Neural crest cell (in vitro differentiated cells): ENCODE measurements at places on chromosomes 1 and 21.

GRCh38 chr1:29279951-29280391 lies 43.6 kb downstream of the PTPRU start:
- DNase-seq: no peak

DNA sequence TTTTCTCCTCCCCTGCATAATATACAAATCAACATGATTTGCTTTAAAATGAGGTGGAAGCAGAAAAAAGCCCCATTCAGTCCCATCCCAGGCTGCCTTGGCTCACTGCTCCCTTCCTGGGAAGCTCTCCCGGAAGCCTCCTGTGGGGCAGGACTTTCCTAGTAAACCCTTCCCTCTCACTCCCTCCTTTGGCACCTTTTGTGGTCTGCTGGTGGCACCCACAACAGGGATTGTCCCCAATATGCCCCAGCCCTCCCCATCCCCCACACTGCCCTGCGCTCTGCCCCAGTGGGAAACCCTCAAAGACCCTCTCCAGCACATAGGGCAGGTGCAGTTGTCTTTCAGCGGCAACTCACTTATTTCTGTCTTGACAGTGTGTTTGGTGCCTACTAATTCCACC lies 1.8 kb upstream of the TMPRSS2 start:
- DNase-seq: no peak

- no peak for DNase-seq
Observed at GRCh38 chr1:16043521-16043920, at the start of gene CLCNKB. TSS of gene CLCNKB (plus strand) at chr1:16043782. CDS start at chr1:16044493, 711 bp downstream.

- DNase-seq: no peak
Observed at GRCh38 chr1:150072959-150073358, 5.4 kb downstream of the VPS45 start.

GRCh38 chr1:36387141-36387949 lies 1.6 kb upstream of the STK40 start:
- DNase-seq: no peak

- DNase-seq: no peak
Observed at GRCh38 chr1:21294266-21294989, 4.2 kb upstream of the ECE1 start.
